Activated CD8-positive, alpha-beta T cell treated with anti-CD3 and anti-CD28 coated beads for 36 hours (primary cell): ENCODE measurements at places on chromosomes 4 and X. TPM values are rescaled to one million over a fixed set of nuclear protein-coding genes. Genes with fewer than 3 reads are reported as not detected.
A peak's percentile ranks its signal among the peaks of the same experiment; 100 is the strongest.

The HPGD gene
- 5.5 TPM for total RNA-seq

- no peaks in the 10 kb centered on the region for H3K4me1 ChIP-seq
- H3K4me3 ChIP-seq = no peak overlapping the region
- H3K36me3 ChIP-seq = no peaks in the 10 kb centered on the region
- DNase-seq = no peak
- no peaks in the 10 kb centered on the region for H3K27me3 ChIP-seq
Measured at GRCh38 chrX:131565909-131566308, 22.0 kb downstream of the OR13H1 start.

DNA sequence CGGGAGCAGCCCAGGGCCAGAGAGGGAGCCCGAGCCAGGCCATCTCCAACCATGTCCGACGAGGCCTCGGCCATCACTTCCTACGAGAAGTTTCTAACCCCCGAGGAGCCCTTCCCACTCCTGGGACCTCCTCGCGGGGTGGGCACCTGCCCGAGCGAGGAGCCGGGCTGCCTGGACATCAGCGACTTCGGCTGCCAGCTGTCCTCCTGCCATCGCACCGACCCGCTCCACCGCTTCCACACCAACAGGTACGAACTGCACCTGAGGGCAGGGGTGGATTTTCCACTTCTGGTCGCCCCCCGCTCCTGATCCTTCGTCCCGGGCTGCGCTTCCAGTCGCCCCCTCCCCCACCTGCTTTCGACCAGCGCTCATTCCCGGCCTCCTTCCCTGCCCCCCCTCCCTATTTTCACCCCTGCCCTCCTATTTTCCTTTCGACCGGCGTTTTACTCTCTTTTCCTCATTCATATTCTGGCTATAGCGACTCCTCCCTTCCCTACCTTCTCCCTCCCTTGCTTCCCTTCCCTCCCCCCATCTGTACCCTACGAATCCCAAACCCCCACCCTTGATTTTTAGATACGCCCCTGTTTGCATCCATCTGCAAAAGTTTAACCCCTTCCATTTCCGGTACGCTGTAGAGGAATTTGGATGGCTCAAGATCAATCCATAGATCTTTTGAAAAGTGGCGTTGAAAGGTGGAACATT, 633 bp downstream of the FAM199X start:
- no peaks in the 10 kb centered on the region for H3K27me3 ChIP-seq
- peak overlapping the region; percentile 38 for H3K27ac ChIP-seq
- no peak for DNase-seq

- H3K27me3 ChIP-seq = no peaks in the 10 kb centered on the region
- H3K27ac ChIP-seq = no peak overlapping the region
- no peak for DNase-seq
- peaks cover 2% of the 10 kb centered on the region for H3K4me1 ChIP-seq
- peaks cover 21% of the 10 kb centered on the region for H3K36me3 ChIP-seq
Measured at GRCh38 chrX:47179221-47179927, 14.3 kb upstream of the UBA1 start.

DNA sequence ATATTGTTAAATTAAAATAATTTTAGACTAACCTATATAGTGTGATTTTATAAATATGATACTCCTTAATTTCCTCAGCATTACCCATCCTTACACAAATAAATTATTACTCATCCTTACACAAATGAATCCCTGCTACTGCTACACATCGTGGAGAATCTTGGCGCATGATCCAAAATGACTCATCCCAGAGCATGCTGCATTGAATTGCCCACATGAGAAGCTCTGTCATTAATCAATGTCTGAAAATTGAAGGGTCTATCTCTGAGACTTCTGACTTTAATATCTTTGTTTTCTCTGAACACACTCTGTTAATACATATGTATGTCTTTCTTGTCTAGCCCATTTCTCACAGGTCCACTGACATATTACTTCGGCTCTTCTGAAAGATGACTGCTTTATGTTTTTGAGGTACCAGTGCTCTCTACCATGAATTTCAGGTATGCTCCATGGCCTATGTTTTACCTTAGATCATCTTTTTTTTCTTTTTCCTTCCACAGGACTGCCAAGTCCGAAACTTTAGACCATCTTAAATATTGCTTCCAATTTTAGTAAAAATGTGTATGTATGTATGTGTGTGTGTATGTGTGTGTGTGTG, 15.7 kb upstream of the DUSP21 start:
- no peaks in the 10 kb centered on the region for H3K27me3 ChIP-seq
- H3K4me1 ChIP-seq = no peaks in the 10 kb centered on the region
- H3K36me3 ChIP-seq = no peaks in the 10 kb centered on the region
- no peak for DNase-seq

DNA sequence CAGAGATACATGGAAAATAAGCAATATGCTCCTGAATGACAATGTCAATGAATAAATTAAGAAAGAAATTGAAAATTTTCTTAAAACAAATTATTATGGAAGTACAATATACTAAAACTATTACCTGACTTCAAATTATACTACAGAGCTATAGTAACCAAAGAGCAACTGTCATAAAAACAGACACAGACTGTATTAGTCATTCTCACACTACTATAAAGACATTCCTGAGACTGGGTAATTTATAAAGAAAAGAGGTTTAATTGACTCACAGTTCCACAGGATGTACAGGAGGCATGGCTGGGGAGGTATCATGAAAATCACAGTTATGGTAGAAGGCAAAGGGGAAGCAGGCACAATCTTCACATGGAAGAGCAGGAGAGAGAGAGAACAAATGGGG, 60.0 kb upstream of the CYSLTR1 start:
- no peak overlapping the region for H3K4me3 ChIP-seq
- H3K27me3 ChIP-seq = no peaks in the 10 kb centered on the region
- H3K4me1 ChIP-seq = no peaks in the 10 kb centered on the region
- H3K27ac ChIP-seq = no peak overlapping the region
- DNase-seq = no peak

- DNase-seq = no peak
- H3K27ac ChIP-seq = no peak overlapping the region
- H3K27me3 ChIP-seq = peaks cover 1% of the 10 kb centered on the region
- H3K36me3 ChIP-seq = no peaks in the 10 kb centered on the region
Measured at GRCh38 chr4:151147000-151147399, 47.6 kb downstream of the RPS3A start.

GRCh38 chrX:66622209-66622608, 16.7 kb downstream of the EDA2R start:
- H3K4me1 ChIP-seq = no peaks in the 10 kb centered on the region
- no peak overlapping the region for H3K4me3 ChIP-seq
- no peaks in the 10 kb centered on the region for H3K27me3 ChIP-seq
- no peak overlapping the region for H3K27ac ChIP-seq
- DNase-seq = no peak

DNA sequence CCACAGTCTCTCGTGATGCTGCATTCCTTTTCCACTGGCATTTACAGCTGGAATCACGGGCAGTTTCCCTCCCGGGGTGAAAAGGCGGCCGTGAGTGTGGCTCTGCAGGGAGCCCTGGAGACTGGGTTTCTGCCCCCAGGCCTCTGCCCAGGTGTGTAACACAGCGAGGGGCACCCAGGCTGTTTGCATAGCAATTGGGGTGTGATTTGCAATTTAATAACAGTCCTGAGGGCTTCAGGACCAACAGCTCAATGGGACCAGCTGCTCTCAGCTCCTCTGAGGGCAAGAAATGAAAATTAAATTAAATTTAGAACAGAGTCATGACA, 99.0 kb upstream of the SHOX start:
- H3K4me3 ChIP-seq = no peak overlapping the region
- H3K36me3 ChIP-seq = no peaks in the 10 kb centered on the region
- H3K27ac ChIP-seq = no peak overlapping the region
- H3K4me1 ChIP-seq = no peaks in the 10 kb centered on the region
- DNase-seq = no peak
